ENCODE measurements at places on chromosomes 7 and 10. TPM values are rescaled to one million over a fixed set of nuclear protein-coding genes. Genes with fewer than 3 reads are reported as not detected.

The MYL7 gene
- not detected for total RNA-seq

The CPVL gene
- total RNA-seq, result 9.6 TPM

The LRRTM3 gene
- 0.25 TPM for total RNA-seq

The SDHAF3 gene
- total RNA-seq, result 9.6 TPM

The FAM24B gene
- not detected for total RNA-seq

The IGF2BP3 gene
- 11.8 TPM for total RNA-seq

The SLC16A9 gene
- 3.7 TPM for total RNA-seq

The NYAP1 gene
- total RNA-seq, result 3.9 TPM

The VSTM2A gene
- total RNA-seq, result 0.98 TPM

The CDHR3 gene
- 8.8 TPM for total RNA-seq

The OR9A2 gene
- not detected for total RNA-seq

The BMS1 gene
- 12.0 TPM for total RNA-seq

The NOS3 gene
- total RNA-seq, result 22.8 TPM

The EBLN1 gene
- total RNA-seq, result not detected

The SUN3 gene
- not detected for total RNA-seq

The HEPACAM2 gene
- not detected for total RNA-seq

The VSTM4 gene
- 14.0 TPM for total RNA-seq

The PRKG1 gene
- total RNA-seq, result 17.9 TPM

The OPN4 gene
- not detected for total RNA-seq

The CH25H gene
- 0.74 TPM for total RNA-seq

The ING3 gene
- 14.0 TPM for total RNA-seq

The CDK1 gene
- total RNA-seq, result 10.8 TPM

The PTF1A gene
- not detected for total RNA-seq

The SYNPO2L gene
- total RNA-seq, result 0.49 TPM

The PDE6C gene
- not detected for total RNA-seq

The PAX4 gene
- not detected for total RNA-seq

The DGKI gene
- total RNA-seq, result 1.2 TPM

The ATP5F1C gene
- 188 TPM for total RNA-seq

The GRID2IP gene
- total RNA-seq, result not detected

The CALCR gene
- not detected for total RNA-seq

The RBM20 gene
- total RNA-seq, result 5.2 TPM

The CSTF2T gene
- total RNA-seq, result 12.0 TPM

The MACROH2A2 gene
- total RNA-seq, result 15.5 TPM

The MUC12 gene
- 2.7 TPM for total RNA-seq

The GPR15LG gene
- 98.0 TPM for total RNA-seq

The IFIT1 gene
- total RNA-seq, result 7.4 TPM

All from vagina (tissue), 2 donors.